ENCODE measurements at places on chromosomes 7 and 10. TPM values are rescaled to one million over a fixed set of nuclear protein-coding genes. Genes with fewer than 3 reads are reported as not detected.

Gene MAD1L1
- 27.4 TPM for total RNA-seq

Gene CDHR3
- total RNA-seq: 8.7 TPM

Gene HTR5A
- not detected for total RNA-seq

Gene ASZ1
- total RNA-seq: not detected

DNA sequence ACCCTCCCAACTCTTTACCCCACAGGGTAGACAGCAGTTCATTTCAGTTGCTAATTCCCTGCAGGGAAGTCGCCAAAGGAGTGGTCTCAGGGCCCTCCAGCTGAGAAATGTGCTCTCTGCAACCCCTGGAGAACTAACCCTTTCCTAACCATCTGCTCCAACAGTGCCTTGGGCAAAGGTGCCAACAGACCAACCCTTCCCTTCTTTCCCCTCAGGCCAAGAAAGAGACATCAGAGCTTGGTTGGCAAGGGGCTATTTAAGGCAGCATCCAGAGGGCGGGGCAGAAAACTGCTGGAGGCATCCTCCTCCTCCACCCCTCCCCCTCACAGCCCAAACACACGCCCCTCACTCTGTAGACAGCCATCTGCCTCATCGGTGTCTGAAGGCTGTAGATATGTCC is 1.7 kb downstream of the SORBS1 start:
- H3K4me3 ChIP-seq: peak overlapping the region; percentile 77
- H3K27ac ChIP-seq: peak overlapping the region; percentile 93
- DNase-seq: no peak
- H3K27me3 ChIP-seq: no peaks in the 10 kb centered on the region
- H3K36me3 ChIP-seq: peaks cover 2% of the 10 kb centered on the region
- peaks cover 25% of the 10 kb centered on the region for H3K4me1 ChIP-seq

- H3K36me3 ChIP-seq: no peaks in the 10 kb centered on the region
- DNase-seq: no peak
- H3K4me1 ChIP-seq: peaks cover 11% of the 10 kb centered on the region
- no peaks in the 10 kb centered on the region for H3K27me3 ChIP-seq
- no peak overlapping the region for H3K27ac ChIP-seq
- H3K4me3 ChIP-seq: no peak overlapping the region
Measured at GRCh38 chr7:37108615-37109014, 340.0 kb downstream of the ELMO1 start.

DNA sequence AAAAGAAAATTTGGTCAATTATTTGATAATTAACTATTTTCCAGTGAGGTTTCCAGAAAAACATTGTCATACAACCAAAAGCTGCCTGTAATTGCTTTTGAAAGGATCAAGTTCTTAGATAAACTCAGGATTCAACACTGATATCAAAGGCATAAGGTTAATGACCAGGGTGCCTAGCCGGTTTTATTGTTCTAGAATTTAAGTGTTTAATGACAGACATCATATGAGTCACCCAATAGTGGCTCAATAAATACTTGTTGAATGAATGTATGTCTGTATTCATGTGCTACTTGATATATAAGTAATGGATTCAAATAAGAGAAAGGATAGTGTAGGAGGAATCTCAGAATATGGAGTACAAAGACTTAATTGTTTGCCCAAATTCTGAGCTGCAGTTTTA is 196.1 kb upstream of the LRGUK start:
- DNase-seq: no peak
- H3K27me3 ChIP-seq: no peaks in the 10 kb centered on the region
- no peak overlapping the region for H3K27ac ChIP-seq
- H3K36me3 ChIP-seq: no peaks in the 10 kb centered on the region
- H3K4me1 ChIP-seq: no peaks in the 10 kb centered on the region
- H3K4me3 ChIP-seq: no peak overlapping the region

GRCh38 chr10:74991435-74991834 is 120.0 kb upstream of the SAMD8 start:
- peaks cover 18% of the 10 kb centered on the region for H3K4me1 ChIP-seq
- DNase-seq: no peak
- H3K27me3 ChIP-seq: no peaks in the 10 kb centered on the region
- peaks cover 9% of the 10 kb centered on the region for H3K36me3 ChIP-seq
- H3K4me3 ChIP-seq: no peak overlapping the region
- no peak overlapping the region for H3K27ac ChIP-seq

DNA sequence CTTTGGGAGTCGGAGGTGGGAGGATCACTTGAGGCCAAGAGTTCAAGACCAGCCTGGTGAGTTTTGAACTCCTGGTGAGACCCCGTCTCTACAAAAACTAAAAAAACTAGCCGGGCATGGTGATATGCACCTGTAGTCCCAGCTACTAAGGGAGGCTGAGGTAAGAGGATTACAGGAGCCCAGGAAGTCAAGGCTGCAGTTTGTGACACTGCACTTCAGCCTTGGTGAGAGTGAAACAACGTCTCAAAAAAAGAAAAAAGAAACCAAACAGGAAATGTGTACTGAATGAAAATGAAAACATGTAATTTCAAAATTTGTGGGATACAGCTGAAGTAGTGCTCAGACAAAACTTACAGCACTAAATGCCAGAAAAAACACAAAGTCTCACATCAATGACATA is 7.6 kb downstream of the ARHGAP12 start:
- DNase-seq: no peak
- H3K4me3 ChIP-seq: no peak overlapping the region
- peaks cover 11% of the 10 kb centered on the region for H3K4me1 ChIP-seq
- no peaks in the 10 kb centered on the region for H3K36me3 ChIP-seq
